ENCODE measurements at places on chromosomes 2 and 18.

GRCh38 chr18:13578400-13578799 lies 148.0 kb downstream of the FAM210A start:
- DNase-seq = no peak

- no peak for DNase-seq
Observed at GRCh38 chr2:96962567-96963203, 23.7 kb downstream of the FAM178B start.

DNA sequence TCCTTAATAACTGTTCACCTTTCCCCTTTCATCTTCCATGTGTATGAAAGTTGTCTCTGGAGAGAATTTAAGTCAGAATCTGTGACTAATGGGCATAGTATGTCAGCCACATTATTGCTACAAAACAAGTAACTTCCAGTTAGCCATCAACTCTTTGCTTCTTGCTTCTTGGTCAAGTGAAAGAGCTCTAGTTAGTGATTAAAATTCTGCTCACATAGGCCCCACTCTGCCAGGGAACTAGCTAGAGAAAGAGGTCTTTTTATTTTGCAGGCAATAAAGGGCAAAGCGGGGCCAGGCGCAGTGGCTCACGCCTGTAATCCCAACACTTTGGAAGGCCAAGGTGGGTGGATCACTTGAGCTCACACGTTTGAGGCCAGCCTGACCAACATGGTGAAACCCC lies 64.6 kb downstream of the COLEC12 start:
- DNase-seq = no peak

DNA sequence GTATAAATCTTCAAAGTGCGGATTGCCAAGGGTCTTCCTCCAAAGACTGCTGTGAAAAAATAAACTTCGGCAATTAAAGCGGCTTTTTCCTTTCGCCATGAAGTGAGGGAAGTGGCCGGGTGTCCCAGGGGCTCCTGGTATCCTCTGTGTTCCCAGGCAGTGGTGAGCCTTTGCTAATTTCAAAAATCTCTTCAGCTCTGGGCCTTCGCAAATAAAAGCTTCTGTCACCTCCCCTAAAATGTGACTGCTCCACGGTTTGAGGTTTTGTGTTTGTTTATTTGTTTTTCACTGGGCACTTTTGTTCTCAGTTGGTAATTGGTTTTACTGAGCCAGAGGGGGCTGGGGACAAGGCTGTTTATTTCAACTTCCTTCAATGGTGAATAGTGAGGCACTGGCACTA lies 270.1 kb upstream of the POU3F3 start:
- no peak for DNase-seq

DNA sequence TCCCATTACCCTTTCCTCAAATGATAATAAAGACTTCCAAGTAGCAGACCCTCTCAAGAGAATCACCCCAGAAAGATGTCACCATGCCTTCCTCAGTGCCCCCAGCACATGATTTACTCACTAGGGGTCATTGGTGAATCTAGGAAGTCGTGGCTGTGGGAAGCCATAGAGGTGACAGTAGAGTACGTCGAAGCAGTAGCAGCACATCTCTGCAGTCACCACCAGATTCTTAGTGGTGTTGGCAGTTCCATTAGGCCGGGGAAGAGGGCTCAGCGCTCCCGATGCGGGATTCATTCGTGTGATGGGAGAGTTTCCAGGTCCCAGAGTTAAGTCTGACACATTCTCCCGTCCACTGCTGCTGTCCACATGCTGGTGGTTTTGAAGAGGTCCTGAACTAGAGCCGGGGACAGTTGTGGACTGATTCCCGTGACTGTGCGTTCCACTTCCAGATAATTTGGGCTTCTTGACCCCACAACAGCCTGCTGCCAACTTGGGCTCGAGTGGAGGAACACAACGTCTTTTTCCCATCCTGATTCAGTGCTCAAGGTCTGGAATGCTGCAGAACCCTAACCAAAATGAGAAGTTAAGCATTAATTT lies 12.0 kb downstream of the AMMECR1L start:
- DNase-seq = no peak

- no peak for DNase-seq
Observed at GRCh38 chr2:59176737-59177136, 935.6 kb upstream of the FANCL start.

GRCh38 chr2:126881591-126881990 lies 17.1 kb upstream of the TEX51 start:
- no peak for DNase-seq

DNA sequence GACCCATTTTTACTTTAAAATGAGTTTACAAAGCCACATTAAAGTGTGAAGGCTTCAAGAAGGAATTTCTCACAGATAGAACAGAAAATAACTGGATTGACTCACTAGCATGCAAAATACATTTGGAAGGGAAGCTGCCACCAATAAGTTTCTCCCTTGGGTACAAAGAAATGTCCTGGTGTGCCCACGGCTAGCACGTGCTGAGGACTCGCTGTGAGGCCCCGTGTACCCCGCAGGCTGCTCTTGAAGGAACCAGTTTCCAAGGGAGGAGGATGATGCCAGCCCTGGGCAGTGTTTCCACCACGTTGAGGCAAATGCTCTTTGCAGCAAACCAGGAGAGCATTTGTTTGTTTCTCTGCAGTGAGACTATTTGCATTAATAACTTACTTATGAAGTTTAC lies 207.3 kb downstream of the SH3RF3 start:
- DNase-seq = no peak
